Stimulated activated naive CD8-positive, alpha-beta T cell treated with anti-CD3 and anti-CD28 coated beads, Interleukin-15, Interleukin-2, amounts not matched to agents 100 U/mL and 50 U/mL, for 24 hours (primary cell): ENCODE measurements at places on chromosomes 7 and 10.

GRCh38 chr10:13311177-13311575 is 11.3 kb upstream of the PHYH start:
- no peak for DNase-seq

GRCh38 chr10:68231817-68232251 is at the start of gene ATOH7:
Gene ATOH7, minus strand, starts transcription at chr10:68232113. Its CDS starts 436 bp downstream, at chr10:68231677.
- no peak for DNase-seq

DNA sequence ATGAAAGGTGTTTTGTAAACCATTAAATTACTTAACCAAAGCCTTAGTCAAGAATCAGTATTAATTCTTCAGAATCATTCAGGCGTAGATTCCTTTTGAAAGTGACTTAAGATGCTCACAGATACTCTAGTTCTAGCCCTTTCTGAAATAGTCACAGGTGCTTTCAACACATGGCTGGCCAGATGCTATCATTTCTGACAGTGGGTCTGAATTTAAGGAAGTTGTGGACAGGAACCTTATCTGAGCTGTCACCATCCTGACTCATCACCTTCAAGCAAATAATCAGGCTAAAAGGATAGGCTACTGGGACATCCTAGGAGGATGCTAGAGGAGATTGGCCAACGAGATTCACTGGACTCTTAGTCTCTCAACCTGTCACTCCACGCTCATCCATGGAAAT is 501.5 kb downstream of the LRMDA start:
- DNase-seq = no peak

GRCh38 chr10:2772816-2773631 is 294.3 kb upstream of the PFKP start:
- DNase-seq = no peak

DNA sequence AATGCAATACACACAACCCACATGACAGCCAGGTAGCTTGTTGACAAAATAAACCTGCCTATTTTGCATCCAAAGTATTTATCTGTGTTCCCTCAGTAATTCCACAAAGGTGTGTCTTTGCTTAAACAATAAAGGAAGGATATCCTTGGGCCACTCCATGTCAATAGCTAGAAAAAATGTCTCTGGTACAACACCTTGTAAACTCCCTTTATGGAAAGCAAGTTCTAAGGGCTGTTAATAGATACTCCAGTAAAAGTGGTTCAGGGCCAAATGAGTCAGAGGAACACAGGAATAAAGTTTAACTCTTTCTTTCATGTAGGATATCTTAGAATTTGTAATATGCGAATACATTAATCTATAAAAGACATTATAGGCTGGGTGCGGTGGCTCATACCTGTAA is 96.9 kb upstream of the LRRTM3 start:
- no peak for DNase-seq
